ENCODE measurements at places on chromosomes 5 and 9.
A peak's percentile ranks its signal among the peaks of the same experiment; 100 is the strongest.

GRCh38 chr9:72818385-72818784 lies 134.5 kb downstream of the ALDH1A1 start:
- DNase-seq, result no peak

DNA sequence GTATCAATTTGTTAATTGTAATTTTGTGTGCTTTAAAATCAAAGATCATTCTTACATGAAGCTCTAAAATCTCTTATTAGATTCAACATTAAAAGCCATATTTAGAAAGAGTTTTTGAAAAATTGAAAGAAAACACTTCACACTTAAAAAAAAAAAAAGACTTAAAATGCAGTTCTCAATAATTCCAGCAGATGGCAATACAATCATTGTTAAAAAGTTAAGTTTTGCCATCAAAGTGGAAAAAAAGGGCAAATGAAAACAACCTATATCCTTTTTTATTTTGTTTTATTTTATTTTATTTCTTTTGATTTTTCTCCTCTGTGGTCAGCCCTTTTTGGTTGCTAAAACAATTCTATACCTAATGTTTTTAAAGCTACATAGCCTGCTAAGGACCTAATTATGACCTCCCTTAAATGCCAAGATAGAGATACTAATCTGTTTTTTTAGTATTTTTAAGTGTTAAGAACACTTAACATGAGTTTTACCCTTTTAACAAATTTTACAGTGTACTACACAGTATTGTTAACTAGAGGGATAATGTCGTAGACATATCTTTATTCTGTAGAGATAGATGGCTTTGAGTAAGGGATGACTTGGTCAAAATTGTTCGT lies 154.2 kb upstream of the DAB2 start:
- DNase-seq, result no peak

- no peak for DNase-seq
Measured at GRCh38 chr5:39619168-39619818, 194.5 kb upstream of the DAB2 start.

GRCh38 chr9:90515510-90515909 lies 127.1 kb downstream of the DIRAS2 start:
- DNase-seq, result no peak

DNA sequence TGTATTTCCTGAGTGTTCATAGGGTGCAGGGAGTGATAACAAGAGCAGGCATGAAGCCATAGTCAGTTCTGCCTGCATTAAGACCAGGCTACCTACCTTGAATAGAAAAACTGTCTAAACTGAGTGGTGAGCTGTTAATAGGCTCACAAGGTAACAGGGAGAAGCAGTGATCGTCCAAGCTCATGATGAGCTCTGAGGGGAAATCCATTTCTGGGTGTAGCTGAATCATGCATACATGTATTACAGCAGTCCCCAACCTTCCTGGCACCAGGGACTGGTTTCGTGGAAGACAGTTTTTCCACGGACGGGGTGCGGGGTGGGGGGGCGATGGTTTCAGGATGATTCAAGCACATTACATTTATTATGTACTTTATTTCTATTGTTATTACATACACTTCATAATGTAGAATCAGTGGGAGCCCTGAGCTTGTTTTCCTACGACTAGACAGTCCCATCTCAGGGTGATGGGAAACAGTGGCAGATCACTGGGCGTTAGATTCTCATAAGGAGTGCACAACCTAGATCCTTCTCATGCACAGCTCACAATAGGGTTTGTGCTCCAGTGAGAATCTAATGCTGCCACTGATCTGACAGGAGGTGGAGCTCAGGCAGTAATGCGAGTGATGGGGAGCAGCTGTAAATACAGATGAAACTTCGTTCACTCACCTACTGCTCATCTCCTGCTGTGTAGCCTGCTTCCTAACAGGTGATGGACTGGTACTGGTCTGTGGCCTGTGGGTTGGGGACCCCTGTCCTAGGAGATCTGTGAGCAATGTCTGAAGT lies 100.0 kb upstream of the IL6ST start:
- DNase-seq, result no peak

DNA sequence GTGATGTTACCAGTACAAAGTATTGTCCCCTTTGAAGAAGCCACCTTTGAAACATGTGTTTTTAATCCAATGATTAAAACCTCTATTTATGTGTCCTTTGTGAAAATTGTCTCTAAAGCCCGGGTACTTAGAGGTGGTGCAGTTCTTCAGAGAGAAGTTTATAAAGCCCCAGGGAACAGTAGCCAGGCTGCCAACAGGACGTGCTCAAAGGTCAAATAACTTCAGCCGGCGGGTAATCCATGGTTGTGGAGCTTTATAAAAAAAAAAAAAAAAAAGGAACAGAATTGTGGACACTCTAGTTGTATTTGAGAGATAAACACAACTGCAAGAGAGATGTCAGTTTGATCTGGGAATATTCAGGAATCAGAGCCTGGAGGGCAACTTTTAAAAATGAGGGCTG lies 57.9 kb upstream of the CTNND2 start:
- DNase-seq, result no peak

GRCh38 chr5:67129768-67130167 lies 66.8 kb downstream of the CD180 start:
- DNase-seq, result no peak

GRCh38 chr5:10229306-10230048 lies 20.2 kb downstream of the ATPSCKMT start:
- no peak for DNase-seq

GRCh38 chr9:68763104-68763503 lies 58.1 kb downstream of the PIP5K1B start:
- no peak for DNase-seq

DNA sequence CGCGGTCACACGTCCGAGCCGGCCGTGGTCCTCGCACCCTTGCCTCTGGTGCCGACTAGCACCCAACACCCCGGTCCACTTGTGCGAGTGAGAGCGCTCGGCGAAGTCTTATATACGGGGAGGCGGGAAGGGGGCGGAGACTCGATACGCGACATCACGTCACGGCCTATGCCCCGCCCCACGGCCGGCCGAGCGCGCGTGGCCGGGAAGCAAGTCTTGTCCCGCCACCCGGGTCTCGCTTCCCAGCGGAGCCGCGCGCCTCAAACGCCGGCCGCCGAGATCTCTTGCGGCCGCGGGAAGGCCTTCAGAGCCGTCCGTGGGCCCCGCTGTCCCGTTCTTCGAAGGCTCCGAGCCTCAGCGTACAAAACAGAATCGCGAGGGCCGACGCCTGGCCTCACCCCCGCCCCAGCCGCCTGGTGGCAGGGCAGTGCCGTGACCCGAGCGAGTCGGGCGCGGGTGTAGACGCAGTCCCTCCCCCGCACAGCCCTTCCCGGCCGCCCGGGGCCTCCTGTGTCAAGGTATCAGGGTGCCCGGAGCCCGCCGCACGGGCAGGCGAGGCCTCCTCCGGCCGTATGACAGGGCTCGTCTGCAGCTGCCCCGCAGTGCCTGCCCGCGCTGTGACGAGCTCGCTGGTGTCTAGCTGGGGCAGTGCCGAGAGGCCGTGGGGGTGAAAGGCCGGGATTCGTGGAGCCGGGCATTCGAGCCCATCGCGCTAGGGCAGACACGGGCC lies at the start of gene PLK2:
Gene PLK2 (minus strand): TSS at position 85 of the 730 bp plus-strand sequence. CDS start 127 bp downstream, outside the sequence.
- DNase-seq, result no peak

DNA sequence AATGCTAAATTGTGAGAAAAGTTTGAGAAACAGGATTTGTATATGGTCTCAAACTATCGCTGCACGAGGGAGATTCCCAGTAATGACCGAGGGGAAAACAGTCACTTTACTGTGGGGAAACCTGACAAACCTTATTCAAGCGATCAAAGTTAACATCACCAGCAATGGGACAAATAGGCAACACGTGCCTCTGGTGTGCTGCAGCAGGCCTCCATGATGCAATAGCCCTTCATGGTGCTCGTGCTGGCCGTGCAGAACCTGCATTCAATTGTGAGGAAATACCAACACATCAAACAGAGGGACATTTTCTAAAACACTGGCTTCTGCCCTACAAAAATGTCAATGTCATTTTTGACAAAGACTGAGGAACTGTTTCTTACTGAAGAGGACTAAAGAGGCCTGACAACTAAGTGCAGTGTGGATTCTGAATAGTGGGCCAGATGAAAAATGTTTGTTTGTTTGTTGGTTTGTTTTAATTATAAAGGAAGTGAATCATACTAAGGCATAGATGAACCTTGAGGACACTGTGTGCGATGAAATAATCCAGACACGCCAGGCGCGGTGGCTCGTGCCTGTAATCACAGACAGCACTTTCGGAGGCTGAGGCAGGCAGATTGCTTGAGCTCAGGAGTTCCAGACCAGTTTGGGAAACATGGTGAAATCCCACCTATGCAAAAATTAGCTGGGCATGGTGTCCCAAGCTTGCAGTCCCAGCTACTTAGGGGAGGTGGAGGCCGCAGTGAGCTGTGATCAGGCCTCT lies 17.6 kb upstream of the MARCHF6 start:
- no peak for DNase-seq

DNA sequence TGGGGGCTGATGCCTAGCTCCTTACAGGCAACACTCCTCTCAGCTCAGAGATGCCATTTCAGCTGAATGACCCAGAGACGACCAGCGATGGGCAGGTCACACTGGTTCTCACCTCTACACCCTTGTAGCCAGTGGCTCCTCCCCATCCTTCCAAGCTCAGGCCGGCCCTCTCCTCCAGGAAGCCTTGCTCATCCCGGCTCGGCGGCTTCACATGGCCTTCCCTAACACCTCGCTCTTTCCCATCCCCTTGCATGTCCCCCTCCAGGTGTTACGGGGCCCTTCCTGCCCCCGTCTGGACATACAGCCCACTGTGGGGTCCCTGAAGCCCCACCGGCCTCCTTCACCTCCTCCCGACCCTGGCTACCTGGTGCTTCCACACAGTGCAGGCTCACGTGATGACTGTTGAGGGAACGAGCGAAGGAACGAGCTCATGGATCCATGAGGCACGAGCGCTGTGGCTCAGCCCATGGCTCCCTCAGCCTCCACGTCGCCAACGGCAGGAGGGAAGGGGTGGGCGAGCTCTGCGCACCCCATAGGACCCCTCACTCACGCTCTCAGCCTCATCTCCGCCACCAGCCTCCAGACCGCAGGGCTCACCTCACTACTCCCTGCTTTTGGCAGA lies 45.7 kb downstream of the SARDH start:
- no peak for DNase-seq

DNA sequence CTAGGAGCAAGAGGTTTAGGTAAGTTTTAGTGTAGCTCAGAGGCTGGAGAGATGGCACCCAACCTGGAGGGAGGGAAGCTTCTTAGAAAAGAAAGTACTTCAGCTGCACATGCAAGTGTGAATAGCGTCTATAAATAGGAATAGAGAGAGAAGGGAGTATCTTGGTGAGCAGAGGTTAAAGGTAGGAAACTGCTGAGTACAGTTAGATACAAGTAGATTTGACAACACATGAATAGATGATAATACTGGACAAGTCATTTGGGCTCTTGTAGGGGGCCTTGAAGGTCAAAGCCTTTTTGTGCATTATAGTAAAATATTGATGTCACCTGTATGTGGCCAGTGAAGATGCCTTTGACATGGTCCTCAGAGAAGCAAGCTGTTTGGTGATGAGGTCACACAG lies 34.2 kb downstream of the ANP32B start:
- DNase-seq, result no peak

GRCh38 chr5:33556330-33557328 lies 115.9 kb downstream of the TARS1 start:
- DNase-seq, result no peak

- peak; percentile 71 for DNase-seq
Measured at GRCh38 chr5:43099640-43100039, 21.1 kb upstream of the ZNF131 start.

- no peak for DNase-seq
Measured at GRCh38 chr5:73299665-73300336, 126.8 kb downstream of the TMEM174 start.

- no peak for DNase-seq
Measured at GRCh38 chr9:133029994-133030316, 842 bp upstream of the GTF3C5 start.

DNA sequence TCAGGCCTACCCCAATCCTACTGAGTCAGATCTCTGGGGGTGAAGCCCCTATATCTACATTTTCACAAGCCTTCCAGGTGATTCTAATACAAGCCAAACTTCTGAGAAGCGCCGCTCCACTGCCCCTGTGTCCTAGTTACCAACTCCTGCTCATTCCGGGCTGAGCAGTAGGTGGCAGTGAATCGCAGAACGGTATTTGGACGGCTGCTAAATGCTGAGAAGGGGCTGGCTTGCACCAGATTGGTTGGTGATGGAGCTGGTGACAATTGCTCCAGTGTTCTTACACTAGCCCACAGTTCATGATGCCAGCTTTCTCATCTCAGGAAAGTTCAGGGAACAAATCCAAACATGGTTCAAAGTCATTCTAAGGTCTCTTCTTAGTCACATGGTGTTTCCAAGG lies 31.1 kb upstream of the FGF1 start:
- no peak for DNase-seq

DNA sequence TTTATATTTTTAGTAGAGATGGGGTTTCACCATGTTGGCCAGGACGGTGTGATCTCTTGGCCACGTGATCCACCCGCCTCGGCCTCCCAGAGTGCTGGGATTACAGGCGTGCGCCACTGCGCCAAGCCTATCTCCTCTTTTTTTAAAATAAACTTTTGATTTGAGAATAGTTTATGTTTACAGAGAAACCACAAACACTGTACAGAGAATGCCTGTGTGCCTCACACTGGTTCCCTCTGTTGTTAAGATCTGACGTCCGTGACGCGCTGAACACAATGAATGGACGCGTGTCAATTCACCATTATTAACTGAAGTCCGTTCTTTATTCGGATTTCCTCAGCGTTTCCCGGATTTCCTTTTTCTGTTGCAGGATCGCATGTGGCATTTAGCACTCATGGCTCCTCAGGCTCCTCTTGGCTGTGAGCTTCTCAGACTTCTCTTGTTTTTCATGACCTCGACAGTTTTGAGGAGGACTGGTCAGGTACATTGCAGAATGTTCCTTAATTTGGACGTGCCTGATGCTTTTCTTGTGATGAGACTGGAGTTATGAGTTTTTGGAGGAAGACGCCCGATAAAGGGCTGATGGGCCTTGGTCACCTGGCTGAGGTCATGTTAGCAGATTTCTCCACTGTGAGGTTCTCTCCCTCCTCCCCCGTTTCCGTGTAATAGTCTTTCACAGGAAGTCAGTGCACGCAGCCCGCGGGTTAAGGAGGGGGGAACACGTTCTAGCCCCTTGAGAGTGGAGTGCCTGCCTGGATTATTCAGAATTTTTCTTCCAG lies 69.6 kb downstream of the ANKRD33B start:
- no peak for DNase-seq

DNA sequence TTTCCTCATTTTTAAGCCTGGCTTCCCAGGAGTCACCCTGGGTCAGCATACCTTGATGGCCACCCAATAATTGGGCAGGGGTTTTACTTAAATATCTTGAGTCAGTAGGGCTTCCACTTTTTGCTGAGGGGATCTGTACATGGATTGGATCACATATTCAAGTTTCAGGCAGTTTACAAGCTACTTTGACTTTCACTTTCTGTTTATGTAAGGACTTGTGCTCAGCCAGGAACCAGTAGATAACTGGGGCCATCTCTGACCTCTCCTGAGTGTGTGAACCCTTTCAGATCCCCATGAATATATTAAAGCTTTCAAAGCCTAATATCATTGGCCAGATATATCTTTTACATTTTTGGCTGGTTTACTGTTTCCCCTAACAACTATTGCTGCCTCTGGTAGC lies 45.1 kb downstream of the SLCO6A1 start:
- DNase-seq, result no peak

- DNase-seq, result no peak
Measured at GRCh38 chr5:148950471-148950863, 112.4 kb downstream of the SH3TC2 start.
